ENCODE measurements at places on chromosomes 7 and 10. TPM values are rescaled to one million over a fixed set of nuclear protein-coding genes. Genes with fewer than 3 reads are reported as not detected.

NPTX2 gene
- total RNA-seq, result 7.3 TPM

DNA sequence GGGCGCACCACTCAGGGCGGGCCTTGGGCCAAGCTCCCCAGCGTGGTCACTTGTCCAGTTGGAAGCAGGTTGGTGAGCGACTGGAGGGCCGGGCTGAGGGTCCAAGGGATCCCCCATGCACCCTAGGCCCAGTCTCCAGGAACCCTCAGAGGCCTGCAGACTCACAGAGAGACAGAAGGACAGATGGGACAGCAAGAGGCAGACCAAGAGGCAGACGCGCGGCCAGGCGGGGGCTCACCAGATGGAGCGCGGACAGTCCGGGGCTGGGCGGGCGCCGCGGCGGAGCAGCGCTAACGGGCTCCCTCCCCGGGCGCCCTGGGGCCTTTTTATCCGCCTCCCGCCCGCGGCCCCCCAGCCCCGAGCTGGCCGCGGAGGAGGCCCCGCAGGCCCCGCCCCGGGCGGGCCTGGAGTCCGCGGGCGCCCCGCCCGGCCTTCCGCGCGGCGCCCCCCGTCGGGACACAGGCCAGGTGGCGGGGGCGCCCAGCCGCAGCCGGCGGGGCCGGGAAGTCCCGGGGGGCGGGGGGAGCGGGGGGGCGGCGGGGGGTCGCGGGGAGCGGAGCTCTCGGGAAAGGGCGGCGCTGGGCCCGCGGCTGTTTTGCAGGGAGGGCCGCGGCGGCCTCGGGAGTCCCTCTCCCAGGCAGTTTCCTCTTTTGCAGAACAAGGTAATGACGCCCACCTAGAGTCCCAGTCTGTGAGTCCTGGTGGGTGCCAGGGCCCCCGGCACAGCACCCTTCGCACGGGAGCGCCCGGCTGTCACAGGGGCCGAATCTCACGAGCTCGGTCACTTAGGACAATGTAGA, at the start of gene LOXL4:
TSS of gene LOXL4 (minus strand) at position 301 of the 800 bp plus-strand sequence. CDS start 5,175 bp downstream, outside the sequence.
- peaks cover 9% of the 10 kb centered on the region for H3K27me3 ChIP-seq
- H3K27ac ChIP-seq, result peak within 1 kb of the TSS; percentile 82
- H3K36me3 ChIP-seq, result no peaks in the 10 kb centered on the region
- peak; percentile 70 for DNase-seq
- peaks cover 43% of the 10 kb centered on the region for H3K4me1 ChIP-seq

DNA sequence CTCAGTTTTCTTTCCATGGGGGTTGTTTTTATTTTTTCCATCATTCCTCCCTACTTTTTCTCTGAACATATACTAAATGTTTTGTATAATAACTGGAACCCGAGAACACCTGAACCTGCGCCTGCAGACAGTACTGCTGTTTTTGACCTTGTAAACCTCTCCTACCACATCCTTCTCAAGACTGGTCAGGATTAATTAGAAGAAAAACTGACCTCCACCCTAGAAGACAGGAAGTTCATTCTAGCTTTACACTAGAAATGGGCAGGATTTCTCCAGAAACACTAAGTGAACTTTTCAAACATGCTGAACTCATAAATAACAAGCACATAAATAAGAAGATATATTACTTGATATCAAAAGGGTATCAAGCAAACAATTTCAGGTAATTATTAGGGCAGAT, 751 bp upstream of the HYCC1 start:
- no peak overlapping the region for H3K4me3 ChIP-seq
- no peak overlapping the region for H3K27ac ChIP-seq
- H3K36me3 ChIP-seq, result no peaks in the 10 kb centered on the region
- no peaks in the 10 kb centered on the region for H3K27me3 ChIP-seq

TBXAS1 gene
- total RNA-seq, result 4.4 TPM

PDE6C gene
- not detected for total RNA-seq
